ENCODE measurements at places on chromosomes 11 and 22.

GRCh38 chr22:50439314-50439870 is 35.4 kb downstream of the SBF1 start:
- no peak for DNase-seq

DNA sequence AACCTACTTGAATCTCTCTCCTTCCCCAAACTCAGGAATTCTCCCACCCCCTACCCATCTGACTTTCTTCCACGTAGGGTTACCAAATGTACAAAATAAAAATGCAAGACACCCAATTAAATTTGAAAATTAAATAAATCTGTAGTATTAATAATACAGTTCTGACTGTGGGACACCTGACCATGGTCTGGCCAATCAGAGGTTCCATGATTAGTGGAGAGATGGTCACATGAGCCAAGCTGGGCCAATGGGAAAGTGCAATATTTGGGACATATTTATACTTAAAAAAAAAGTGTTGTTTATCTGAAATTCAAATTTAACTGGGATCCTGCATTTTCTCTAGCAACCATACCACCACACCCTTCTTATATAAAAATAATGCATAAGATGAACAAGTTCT is 29.8 kb upstream of the ASPHD2 start:
- no peak for DNase-seq

GRCh38 chr11:85974122-85974521 is 94.8 kb downstream of the PICALM start:
- DNase-seq, result peak; percentile 43

DNA sequence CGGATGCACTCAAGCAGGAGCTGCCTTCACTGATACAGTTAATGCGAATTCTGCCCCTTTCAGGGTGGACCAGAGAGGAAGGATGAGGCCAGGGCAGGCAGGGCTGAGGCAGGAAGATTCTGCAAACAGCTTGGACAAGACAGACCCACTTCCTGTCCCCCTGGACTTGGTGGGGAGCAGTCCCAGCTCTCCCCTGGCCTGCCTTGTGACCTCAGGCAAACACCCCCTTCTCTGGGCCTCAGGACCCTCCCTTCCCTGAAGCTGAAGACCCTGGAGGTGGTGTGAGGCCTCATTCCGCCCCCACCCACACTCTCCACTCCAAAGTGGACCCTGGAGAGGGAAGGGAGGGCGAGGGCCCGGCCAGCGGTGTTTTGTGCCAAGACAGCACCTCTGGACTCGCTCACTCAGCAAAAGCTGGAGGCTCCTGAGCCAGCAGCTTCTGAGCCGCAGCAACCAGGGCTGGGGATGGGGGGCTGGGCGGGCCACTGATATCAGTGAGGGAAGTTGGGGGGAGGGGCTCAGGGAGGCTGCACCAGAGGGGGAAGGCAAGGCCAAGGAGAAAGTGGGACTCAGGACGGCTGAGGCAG is 8.5 kb downstream of the RAB3IL1 start:
- no peak for DNase-seq

- no peak for DNase-seq
These were observed 186.0 kb upstream of the CTSC start for GRCh38 chr11:88523386-88524071.

DNA sequence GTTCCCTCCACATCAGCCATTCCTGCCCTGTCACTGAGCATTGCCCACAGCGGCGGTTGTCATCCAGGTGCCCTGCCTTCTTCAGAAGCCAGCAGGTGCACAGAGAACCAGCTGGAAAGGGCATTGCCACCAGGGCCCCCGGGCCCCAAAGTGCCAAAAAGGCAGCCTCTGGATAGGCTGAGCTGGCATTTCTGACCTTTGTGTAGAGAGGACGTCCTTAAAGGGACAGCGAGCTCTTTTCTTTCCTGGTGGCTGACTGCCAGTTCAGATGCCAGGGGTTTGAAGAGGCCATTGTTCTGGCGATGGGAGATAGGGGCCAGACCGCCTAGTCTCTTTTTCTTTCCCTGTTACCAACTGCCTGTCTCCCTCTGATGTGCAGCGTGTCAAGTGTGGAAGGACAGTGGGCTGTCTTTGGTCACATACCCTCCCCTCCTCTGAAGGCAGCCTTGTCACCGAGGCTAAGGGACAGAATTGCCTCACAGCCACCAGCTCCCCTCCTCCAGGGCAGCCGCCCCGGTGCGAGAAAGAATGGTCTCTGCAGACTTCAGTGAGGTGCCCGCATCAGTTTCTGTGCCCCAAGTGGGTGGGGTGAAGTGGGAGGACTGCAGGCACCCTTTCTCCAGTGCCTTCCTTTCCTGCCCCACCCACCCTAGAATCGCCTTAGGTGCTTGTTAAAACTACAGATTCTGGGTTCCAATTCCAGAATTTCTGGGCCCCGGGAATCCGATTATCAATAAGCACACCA is 109.6 kb downstream of the SCN3B start:
- DNase-seq, result no peak

DNA sequence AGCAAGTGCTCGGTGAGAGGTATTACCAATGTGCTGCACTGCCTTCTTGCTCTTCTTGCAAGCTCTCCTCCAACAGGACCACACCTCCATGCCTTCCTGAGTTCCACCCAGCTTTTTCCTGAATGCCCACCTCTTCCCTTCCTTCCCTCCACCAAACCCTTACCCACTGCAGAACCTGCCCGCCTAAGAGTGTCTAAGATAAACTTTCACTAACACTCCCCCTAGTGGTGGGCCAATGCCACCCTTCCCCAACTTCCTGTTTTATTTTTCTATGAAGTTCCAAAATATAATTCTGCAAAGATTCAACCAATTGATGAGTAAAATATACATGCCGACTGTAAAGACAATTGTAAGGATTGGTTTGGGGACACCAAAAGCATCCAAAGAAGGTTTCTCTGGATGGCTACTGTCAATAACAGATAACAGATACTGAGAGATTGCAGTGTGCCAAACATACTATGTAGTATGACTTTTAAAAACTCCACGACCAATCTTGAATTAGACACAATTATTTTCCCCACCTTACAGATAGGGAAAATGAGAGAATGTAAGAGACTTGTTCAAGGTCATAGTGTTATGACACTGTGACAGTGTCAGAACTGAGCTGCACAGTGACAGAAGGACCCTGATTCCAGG is 38.6 kb upstream of the BMAL1 start:
- DNase-seq, result peak; percentile 67

DNA sequence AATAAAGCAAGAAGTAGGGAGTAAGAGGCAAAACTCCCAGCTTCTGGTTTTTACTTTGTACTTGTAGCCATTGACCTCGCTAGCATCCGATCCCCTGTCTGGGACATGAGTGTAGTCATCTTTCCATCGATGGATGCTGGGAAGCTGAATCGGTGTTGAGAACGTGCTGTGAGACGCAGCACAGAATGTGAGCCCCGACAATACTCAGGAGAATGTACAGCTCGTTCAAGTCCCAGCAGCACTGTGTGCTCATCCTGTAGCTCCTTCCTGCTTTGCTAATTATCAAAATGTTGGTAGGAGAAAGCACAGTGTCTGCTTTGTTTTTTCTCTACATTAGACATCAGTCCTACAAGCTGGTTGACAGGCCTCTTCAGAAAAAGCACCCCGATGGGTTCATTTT is 56.6 kb downstream of the JAM3 start:
- no peak for DNase-seq

- no peak for DNase-seq
These were observed 36.6 kb upstream of the NECTIN1 start for GRCh38 chr11:119765628-119766027.

GRCh38 chr11:47061429-47062178 is 115.1 kb downstream of the ARFGAP2 start:
- DNase-seq, result no peak

DNA sequence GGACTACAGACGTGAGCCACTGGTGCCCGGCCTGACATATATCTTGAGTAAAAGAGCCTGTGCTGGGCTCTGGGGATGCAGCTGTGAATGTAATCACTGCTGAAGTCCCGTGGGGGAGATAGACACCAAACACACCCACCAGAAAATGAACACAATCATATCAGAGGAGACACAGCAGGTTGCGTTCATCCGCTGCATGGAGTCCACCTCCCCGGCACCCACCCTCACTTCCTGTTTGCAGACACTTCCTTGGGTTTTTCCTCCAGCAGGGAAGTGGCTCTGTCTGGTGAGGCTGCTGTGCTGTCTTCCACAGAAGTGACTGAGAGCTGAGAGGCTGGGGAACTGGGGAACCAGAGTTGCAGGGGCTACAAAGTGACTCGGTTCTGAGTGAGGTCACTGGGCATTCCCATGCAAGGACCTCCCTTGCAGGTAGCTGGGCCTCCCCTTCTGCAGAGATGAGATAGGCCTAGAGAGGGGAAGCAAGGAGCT is 7.2 kb downstream of the MICALL1 start:
- no peak for DNase-seq

- no peak for DNase-seq
These were observed 8.2 kb upstream of the MAPK8IP1 start for GRCh38 chr11:45877221-45877620.

DNA sequence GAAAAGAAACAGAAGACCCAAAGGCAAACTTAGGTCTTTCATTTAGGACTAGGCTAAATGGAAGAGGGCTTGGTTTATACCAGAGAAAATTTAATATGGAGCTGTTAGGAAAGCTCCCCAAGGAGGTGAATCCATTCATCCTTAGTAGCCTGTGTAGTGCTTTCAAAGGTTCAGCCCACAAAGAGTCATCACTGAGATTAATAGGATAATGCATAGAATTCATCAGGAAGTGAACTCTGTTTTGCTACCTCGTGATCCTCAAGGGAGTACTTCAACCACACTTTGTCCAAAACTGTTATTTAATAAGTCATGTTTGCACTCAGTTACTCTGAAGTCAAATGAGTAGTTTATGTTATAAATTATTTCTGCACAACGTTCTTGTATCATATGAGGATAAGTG is 43.3 kb upstream of the MMP7 start:
- peak; percentile 3 for DNase-seq

DNA sequence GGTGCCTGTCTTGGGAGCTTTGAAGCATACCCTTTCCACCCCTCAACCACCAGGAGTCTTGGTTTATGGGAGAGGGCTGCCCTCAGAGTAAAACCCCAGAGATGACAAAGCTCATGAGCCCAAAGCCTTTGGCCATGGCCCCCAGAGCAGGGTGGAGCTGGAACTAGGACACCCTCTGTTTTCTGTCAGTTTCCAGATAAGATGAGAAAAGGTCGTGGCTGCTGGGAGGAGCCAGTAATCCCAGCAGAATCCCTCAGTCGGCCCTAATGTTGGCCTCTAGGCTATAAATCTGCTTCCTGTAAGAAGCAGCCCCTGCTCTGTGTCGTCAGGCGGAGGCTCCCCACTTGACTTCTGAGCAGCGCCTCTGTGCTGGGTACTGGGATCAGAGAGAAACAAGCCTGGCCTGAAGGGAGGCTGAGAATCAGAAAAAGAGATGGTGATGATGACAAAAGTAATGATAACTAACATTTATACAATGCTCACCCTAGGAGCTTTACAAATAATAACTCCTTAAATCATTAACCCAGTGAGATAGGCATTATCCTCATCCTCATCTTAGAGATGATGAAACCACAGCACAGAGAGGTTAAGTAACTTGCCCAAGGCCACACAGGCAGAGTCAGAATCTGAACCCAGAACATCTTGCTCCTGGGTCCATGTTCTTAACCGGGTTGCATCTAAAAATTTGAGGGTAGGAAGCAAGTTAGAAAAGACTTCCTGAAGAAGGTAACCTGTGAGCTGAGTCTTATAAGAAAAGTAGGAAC is 471.4 kb downstream of the SOX6 start:
- DNase-seq, result peak; percentile 20

- DNase-seq, result no peak
These were observed 187.4 kb upstream of the MTMR2 start for GRCh38 chr11:96111308-96111707.

DNA sequence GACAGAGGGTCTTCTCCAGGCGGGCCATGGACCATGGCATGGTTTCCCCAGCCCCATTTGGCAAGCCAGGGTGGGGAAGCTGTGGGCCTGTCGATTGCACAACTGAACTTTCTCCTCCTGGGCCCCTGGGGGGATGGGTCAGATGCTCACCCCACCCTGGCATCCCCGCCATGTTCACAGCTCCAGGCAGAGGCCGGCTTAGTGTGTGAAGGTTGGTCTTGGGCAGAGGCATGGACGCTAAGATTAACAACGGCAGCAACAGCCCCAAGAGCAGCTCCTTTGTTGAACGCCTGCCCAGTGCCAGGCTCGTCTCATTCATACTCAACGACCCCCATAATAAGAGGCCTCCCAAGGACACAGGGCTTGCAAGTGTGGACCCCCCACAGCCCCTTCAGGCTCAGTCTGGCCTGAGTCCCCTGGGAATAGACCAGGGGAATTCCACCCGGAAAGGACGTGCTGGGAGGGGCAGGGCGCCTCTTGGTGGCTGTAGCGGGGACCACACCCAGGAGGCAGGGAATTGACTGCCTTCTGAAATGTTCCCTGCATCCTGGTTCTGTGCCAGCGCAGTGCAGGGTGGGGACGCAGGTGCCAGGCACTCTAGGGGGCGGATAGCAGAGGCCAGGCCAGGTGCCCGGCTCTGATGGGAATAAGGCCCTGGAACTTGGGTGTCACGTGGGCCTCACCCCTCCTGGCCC is 8.3 kb downstream of the TSPO start:
- DNase-seq, result no peak

GRCh38 chr11:126257764-126258163 is 10.9 kb downstream of the SRPRA start:
- DNase-seq, result no peak

DNA sequence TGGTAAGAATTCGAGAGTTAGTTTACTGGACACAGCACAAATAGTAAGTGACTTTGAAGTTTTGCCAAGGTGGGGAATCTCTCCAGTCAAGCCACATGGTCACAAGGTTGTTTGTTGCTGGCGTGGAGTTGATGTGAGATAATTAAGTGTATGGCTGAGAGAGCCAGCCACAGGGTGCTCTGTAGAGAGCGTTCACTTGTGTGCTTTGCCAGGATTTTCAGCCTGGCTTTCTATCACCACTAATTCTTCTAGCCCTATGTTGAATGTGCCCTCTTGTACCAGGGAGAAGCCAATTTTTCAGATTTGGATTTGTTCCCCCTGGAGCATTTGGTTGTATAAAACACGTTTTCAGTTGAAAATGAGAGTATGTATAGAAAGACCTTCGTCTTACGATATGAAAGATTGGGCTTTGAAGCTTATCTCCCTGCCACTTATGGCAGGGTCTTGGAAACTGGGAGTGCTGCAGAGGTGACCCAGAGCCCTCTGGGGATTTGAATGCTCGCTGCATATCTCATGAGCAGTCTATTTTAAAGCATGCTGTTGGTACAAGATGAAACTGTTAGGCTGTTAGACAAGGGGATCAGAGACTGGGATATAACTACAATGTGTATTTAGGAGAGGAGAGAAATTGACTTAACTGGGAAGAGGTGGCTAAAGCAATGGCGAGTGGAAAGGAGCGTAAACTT is 28.6 kb downstream of the CSRP3 start:
- DNase-seq, result no peak

DNA sequence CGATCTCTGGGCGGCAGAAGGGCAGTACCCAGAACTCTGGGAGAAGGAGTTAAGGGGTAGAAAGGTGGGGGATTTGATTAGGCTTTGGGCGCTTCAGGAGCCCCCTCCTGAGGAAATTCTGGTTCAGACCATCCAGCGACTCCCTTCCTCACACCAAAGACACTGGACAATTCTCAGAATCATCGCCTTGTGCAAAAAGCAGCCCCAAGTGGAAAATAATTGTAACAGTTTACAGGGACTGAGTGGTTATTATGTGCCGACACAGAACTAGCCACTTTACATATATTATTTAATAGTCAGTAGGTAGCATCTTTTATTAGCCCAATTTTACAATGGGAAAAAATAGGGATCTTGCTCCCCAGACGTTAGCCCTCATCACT is 662 bp upstream of the TRIM3 start:
- no peak for DNase-seq
